HT-29 (cell line): ENCODE measurements at places on chromosomes 6 and 20. TPM values are rescaled to one million over a fixed set of nuclear protein-coding genes. Genes with fewer than 3 reads are reported as not detected.

DNA sequence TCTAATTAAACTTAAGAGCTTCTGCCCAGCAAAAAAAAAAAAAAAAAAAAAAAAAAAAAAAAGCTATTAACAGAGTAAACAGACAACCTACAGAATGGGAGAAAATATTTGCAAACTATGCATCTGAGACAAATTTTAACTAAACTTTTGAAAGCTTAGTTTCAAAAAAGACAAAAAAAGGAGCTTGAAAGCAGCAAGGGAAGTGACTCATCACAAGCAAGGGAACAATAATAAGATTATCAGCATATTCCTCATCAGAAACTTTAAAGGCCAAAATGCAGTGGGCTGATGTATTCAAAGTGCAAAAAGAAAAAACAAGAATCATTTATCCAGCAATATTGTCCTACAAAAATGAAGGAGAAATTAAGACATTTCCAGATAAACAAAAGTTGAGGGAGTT, 158.6 kb downstream of the RNF144B start:
- no peak for DNase-seq

DNA sequence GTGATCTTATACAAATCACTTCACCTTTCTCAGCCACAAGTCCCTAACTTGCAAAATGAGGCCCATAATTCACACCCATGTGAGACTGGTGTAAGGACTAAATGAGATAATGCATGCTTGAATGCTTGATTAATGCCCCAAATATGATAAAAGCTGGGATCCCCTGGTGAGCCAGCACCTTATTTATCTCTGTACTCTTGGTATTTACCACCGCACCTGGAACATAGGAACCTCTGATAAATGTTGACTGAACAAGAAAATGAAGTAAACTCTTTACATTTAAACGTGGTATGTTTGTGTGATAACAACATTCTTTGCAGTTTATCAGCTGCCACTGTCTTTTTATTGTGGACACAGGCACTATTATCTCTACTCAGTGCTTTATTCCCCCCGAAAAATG, 2.5 kb upstream of the APOBEC2 start:
- no peak for DNase-seq

GRCh38 chr6:166905013-166905412, 51.3 kb downstream of the RNASET2 start:
- DNase-seq, result no peak

GRCh38 chr20:46708172-46708860, 1.1 kb upstream of the SLC2A10 start:
- DNase-seq, result peak; percentile 85

DNA sequence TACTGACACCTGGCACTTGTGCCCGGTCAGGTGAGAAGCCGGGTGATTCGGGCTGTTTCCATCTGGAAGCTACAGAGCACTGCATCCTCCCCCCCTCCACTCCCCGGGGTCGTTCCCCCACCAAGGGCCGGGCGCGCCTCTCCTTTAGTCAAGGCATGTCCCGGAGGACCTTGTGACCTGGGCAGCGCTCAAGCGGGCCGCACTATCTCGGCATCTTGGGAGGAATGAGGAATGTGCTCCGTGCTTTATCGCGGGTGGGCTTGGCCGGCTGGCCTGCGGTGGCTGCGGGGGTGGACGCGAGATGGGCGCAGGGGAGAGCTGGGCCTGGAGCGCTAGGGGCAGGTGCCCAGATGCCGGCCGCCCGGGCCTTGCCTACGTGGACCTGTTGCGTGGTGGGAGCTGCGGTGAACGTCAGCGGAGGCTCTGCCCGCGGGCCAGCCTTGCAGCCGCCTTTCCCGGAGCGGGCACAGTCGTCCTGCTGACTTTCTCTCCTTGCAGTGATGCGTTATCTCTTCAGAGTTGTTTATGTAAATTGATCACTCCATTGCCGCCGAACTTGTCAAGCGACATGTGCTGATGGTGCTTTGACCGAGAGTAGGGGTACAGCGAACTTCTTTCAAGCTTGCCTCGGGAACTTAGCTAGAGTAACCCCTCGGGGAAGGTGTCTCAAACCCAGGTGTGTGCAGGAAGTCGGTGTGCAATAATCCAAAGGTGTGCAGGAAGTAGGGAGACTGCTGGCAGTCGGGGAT, 1.1 kb downstream of the LRRC1 start:
- DNase-seq, result peak; percentile 72

- DNase-seq, result no peak
Observed at GRCh38 chr6:124960757-124961463, 1.3 kb upstream of the RNF217 start.

DNA sequence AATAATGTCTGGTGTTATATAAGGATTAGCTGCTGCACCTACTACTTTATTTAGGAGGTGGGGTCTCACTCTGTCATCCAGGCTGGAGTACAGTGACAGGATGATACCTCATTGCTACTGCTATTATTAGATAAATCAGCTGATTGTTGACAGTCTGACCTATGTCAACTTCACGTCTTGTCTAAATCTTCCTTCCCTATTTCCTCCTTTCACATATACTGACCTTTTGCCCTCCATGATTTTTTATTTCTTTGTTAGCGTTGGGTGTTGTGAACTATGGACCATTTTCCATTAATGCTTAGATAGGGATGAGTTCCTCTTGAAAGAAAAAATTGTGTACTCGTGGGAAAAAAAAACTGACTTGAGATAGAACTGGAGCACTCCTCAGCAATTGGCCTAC, 109.9 kb upstream of the BEND6 start:
- no peak for DNase-seq

GRCh38 chr20:50558483-50558925, 48.3 kb downstream of the PTPN1 start:
- peak; percentile 39 for DNase-seq

GRCh38 chr20:10449270-10449669, 14.2 kb downstream of the SLX4IP start:
- DNase-seq, result no peak

DNA sequence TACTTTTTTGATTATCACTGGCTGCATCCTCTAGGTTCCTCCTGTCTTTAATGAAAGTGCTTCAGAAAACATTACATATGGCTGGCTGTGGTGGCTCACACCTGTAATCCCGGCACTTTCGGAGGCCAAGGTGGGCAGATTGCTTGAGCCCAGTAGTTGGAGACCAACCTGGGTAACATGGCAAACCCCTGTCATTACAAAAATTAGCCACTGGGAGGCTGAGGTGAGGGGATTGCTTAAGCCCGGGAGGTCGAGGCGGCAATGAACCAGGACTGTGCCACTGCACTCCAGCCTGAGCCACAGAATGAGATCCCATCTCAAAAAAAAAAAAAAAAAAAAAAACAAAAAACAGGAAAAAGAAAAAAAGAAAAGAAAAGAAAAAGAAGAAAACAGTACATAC, 35.3 kb downstream of the BEND3 start:
- peak; percentile 26 for DNase-seq

GRCh38 chr6:41191569-41191968, 9.4 kb downstream of the TREML2 start:
- DNase-seq, result peak; percentile 62

DNA sequence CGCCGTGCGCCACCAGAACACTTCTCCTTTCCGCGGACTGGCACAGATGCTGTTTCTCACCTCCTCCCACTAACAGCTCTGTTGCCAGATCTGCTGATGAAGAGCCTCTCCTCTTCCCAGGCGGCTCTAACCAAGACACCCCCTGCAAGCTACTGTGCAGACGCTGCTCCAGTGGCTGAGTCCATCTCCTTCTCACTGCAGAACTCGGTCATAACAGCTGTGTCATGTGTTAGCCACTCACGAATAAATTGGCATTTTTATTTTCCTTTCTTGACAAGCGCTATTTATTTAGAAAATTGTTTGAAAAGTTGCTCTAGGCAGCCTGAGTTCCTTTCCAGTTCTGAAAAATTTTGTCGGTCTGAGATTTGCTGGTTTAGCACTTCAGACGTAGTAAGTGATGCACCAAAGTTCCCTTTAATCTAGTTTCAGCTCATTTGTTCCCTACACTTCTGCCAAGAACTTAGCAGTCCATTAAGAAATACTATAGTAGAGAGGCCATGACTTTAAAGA, 12.8 kb upstream of the PLEKHG1 start:
- no peak for DNase-seq

GRCh38 chr6:165096868-165097267, 212.5 kb downstream of the C6orf118 start:
- DNase-seq, result no peak

DNA sequence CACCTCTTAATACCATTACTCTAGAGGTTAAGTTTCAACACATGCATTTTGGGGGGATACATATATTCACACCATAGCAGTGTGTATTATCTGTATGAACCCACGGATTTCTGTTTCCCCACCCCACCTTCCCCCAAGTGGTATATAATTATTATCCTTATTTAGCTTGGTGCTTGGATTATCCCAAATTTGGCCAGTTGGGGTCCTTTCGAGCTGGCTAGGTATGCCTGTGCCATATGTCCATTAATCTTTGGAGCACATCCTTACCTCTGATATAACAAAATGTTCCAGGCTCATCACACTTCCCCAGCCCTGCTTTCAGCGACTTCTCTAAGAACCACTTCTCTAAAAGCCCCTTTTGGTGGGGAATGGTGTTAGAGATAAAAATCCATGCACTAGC, 118.7 kb upstream of the MLIP start:
- no peak for DNase-seq

DNA sequence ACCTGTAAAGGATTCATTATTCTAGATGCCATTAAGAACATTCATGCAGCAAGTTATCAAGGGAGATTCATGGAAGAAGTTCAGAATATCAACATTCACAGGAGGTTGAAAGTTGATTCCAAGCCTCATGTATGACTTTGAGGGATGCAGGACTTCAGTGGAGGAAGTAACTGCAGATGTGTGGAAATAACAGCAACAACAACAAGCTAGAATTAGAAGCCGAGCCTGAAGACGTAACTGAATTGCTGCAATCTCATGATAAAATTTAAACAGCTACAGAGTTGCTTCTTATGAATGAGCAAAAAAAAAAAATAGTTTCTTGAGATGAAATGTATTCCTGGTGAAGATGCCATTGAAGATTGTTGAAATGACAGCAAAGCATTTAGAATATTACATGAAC, 73.3 kb upstream of the NXT1 start:
- DNase-seq, result no peak

DNA sequence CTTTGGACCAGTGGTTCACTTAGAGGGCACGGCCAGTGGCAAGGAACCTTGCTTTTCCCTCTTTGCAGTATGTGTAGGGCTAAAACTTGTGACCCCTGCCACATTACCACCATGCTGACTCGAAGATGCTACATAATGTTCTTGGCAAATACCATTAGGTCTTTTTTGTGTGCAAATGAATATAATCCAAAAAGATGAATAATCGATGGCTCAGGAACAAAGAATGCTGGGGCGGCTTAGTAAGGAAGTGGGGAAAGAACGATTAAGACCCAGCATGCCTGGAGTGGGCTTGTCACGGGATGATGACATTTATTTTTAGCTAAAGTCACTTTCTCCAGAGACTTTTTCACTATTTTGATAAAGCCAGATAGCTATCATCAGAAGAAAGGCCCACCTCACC, 23.1 kb downstream of the CMTR1 start:
- no peak for DNase-seq

- no peak for DNase-seq
Observed at GRCh38 chr6:120214088-120214499, 864.5 kb upstream of the MAN1A1 start.

DNA sequence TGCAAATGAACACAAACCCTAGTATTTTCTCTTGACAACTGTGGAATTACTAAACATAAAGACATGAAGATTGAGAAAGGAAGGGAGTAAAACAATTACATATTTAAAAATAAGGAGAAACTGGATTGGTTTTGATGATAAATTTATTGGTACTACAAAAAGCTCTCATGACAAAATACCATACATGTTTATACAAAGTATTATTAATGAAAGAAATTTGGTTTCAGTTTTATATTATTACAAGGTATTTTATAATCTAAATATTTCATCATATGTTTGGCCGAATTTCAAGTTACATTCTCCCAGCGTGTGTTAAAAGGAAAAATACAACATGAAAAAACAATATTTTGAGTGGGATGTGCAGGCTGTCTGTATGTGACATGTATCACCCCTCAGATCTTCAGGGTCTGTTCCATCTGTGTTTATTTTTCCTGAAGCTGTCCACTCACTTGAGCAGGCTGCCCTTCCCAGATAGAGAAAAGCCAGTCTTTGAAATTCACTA, 568.4 kb downstream of the NKAIN2 start:
- no peak for DNase-seq

DNA sequence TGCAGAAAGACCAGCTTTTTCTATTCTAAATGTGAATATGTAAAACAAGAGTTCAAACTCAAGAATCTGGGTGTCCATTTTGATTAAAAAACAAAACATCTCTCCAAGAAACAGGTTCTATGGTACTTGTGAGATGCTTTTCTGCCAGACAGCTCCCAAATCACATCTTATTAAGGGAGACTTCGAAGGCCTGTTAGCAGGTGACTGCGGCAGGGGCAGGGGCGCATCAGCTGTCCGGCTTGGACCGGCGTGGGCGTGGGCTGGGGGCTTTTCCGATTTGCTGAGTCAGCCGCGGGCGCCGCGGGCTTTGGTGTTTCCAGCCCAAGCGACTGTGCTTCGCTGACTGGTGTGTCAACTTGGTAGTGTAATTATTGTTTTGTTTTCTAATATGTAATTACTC, 32.6 kb downstream of the TFAP2A start:
- no peak for DNase-seq

DNA sequence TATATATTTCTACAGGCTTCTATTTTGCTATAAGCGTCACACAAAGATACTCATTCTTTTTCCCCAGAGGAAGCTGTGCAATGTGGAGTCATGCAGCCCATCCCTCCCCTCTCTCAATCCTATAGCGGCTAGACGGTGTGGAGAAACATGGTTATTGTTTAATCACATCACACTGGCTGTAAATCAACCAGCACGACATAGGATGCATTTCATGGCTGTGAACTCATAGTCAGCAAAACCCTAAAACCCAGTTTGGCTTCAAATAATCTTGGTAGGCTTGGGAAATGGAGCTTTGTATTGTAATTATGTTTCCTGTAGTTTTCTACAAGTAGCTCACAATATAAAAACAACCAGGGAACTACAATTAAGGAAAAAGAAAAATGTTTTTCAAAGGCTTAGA, 16.8 kb downstream of the FOXC1 start:
- DNase-seq, result no peak

DNA sequence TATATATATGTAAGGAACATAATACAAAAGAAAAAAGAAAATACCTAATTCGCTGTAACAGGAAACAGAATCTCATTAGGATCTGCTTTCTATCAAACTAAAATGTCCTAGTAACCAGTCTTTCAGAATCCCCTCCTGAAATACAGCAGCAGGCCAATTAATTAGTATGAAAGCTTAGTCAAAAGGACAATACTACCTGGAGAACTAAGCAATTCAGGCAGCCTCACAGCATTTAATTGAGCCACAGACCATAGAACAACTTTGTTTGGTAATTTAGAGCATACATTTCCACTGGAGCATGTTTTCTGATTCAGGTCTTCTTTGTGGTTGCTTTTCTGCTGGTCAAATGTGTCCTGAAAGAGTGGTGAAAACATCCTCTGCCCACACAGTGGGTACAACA, 516.0 kb downstream of the LMBRD1 start:
- no peak for DNase-seq

GRCh38 chr20:56689318-56689717, 60.2 kb downstream of the TFAP2C start:
- no peak for DNase-seq

IRAK1BP1 gene
- total RNA-seq, result 0.28 and 0.42 TPM in 2 replicates

ARFGEF3 gene
- 8.7 and 10.0 TPM in 2 replicates for total RNA-seq

GFOD1 gene
- total RNA-seq, result 13.3 and 13.5 TPM in 2 replicates

GABRR1 gene
- total RNA-seq, result not detected in 2 replicates

ELOVL2 gene
- total RNA-seq, result not detected in 2 replicates

NRSN2 gene
- 12.0 and 15.5 TPM in 2 replicates for total RNA-seq

SDCBP2 gene
- 19.1 and 22.4 TPM in 2 replicates for total RNA-seq

MOG gene
- total RNA-seq, result not detected in 2 replicates

ADGRF4 gene
- total RNA-seq, result 0.41 and 0.94 TPM in 2 replicates

TP53TG5 gene
- 0.23 and 1.6 TPM in 2 replicates for total RNA-seq

PLN gene
- total RNA-seq, result not detected in 2 replicates
